Immature natural killer cell (primary cell): ENCODE measurements at places on chromosomes 3 and 15. TPM values are rescaled to one million over a fixed set of nuclear protein-coding genes. Genes with fewer than 3 reads are reported as not detected.

The ACTC1 gene
- not detected for polyA plus RNA-seq

The FSTL1 gene
- polyA plus RNA-seq, result not detected

The CCDC54 gene
- polyA plus RNA-seq, result not detected

The C3orf20 gene
- polyA plus RNA-seq, result not detected

- DNase-seq, result no peak
Measured at GRCh38 chr15:51647128-51647562, 24.6 kb upstream of the DMXL2 start.
